ENCODE measurements at places on chromosomes 4 and X.

DNA sequence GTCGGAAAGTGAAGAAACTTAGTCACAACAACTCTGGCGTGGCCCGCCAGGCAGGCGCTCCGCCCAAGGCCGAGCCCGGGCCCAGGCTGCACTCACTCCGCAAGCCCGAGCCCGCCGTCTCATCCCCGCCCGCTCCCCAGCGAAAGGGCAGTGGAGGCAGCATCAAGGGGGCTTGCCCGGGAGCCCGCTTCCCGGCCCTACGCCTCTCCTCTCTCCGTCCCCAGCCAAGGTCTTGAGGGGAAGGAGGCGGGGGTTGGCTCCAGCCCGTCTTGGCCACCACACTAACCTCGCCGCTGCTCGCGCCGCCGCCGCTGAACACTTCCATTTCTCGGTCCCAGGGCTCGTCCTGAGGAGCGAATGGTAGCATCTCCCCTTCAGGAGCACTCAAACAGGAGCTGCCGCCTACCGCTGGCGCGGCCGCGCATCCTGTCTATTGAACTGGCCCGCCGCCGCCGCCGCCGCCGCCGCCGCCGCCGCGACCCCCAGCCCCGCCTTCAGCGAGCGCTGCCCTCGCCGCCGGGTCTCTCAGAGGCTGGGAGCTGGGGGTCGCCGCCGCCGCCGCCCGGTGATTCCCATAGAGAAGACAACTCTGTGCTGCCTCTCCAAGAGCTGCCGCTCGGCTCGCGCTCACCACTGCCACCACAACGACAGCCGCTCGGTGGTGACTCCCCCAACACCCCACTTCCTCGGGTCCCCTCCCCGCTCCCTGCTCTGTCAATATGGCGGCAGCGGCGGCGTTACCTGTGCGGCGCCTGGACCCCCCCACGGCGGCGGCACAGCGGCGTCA lies at the start of gene RPS6KA6:
Gene RPS6KA6, minus strand, starts transcription at position 667 of the 787 bp plus-strand sequence. Its CDS starts 300 bp downstream, at position 367.
- no peak for DNase-seq

DNA sequence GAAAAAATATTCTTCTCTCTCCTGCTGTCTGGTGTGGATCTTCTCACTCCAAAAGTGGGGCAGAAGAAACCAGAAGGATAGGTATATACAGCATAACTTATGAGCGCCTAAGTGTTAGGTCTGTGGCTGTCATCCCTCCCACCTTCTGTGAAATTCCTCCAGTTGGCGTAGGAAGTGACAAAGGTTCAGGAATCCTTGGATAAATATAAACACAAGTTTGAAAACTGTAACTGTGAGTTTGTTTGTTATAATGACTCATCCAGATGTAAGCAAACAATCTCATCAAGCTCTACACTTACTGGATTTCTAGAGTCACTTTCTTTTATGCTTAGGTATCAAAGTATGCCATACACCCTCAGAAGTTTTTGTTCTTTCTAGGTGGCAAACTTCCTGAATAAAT lies 405.2 kb downstream of the FAT4 start:
- DNase-seq, result no peak

GRCh38 chrX:17425136-17425535 lies 50.1 kb downstream of the NHS start:
- DNase-seq, result no peak

- DNase-seq, result no peak
Measured at GRCh38 chrX:47632666-47633065, 2.9 kb upstream of the CFP start.

DNA sequence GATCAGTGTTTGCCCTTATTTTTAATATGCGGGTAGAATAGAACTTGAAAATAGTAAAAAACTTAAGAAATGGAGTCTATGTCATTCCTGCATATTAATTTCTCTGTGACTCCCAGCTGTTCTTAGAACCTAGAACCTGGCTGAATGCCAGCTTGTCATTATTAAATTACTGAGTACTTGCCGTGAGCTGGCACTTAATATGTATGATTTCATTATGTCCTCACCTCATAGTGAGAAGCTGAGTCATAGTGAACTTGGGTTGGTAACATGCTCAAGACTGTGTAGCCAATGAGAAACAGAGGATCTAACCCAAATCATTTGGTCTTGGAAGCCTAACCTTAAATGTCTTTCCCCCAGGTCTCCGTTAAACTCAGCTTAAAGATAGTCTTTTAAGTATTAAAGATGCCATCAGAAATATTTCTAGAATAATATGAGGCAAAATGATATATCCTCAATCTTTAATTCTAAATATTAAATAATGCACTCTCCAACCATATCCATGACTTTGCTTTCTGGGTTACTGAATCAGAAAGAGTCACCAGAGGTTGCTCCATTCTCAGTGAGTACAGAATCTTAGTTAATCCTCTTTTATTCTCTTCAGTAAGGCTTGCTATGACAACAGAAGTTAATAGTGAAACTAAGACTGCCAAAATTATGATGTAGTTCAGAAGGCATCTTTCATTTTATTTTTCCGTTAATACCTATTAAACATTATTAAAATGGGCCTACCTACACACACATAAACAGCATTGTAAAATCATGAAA lies 58.6 kb upstream of the TLL1 start:
- no peak for DNase-seq

DNA sequence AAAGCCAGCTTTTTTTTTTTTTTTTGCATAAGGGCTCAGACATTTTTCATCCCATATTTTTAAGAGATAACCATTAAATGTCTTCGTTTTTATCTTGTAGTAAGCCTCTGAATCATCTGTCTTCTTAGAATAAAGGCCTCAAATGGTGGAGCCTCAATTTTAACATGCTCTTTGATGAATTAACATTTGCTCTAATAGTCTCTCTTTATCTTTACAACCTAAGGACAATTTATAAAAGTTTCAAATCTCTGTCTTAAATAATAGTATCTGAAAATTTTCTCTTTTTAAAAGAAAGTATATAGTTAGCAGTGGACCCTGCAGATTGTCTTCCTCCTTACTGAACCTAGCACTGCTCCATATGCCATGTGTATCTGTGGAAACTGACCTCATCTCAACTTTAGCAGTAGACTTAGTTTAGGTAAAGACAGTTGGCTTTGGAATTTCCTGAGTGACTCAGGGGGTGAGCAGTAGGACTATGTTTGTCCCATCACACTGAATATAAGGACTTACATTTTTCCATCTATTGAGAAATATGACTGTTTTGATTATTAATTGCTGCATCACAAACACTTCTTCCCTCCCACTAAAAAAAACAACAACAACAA lies 1658.0 kb downstream of the STIM2 start:
- DNase-seq, result no peak

GRCh38 chr4:152217896-152218295 lies 318.0 kb downstream of the FBXW7 start:
- no peak for DNase-seq

DNA sequence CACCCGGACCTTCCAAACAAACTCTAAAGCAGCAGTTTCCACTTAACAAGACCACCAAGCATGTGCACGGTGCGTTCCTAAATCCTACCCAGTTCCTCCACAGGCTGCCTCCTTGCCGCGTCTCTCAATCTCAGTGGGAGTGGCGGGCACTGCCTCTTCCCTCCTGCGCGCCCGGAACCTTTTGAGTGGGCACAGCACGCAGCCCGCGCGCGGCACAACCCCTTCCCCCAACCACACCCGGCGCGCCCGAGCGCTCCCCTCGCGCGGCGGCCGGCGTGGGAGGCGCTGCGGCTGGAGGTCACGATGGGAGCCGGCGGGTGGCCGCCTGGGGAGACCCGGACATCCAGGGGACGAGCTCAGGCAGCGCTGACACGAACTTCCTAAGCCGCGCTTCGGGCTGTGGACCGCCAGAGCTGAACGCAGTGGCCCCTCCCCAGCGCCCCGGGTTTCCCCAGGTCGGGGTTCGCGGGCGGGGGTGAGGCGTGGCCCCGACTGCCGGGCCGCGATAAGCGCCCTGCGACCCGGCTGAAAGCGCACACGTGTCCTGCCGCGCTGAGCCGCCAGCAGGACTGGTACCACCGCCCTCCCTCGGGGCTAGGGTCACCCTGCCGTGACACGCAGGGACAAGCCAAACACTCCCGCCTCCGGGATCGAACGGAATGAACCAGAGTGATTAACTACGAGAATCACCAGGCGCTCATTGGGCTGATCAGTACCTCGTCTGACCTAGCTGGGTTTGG lies at the start of gene ABCG2:
Gene ABCG2, minus strand, starts transcription at position 151 of the 740 bp plus-strand sequence. CDS start 18,644 bp downstream, outside the sequence.
- peak; percentile 19 for DNase-seq

GRCh38 chr4:76772498-76773106 lies 125.3 kb downstream of the SOWAHB start:
- DNase-seq, result no peak

- DNase-seq, result no peak
Measured at GRCh38 chr4:87025614-87026041, 90.8 kb downstream of the AFF1 start.

GRCh38 chr4:162356181-162356580 lies 192.4 kb upstream of the FSTL5 start:
- no peak for DNase-seq

GRCh38 chr4:37481547-37482122 lies 204.5 kb downstream of the RELL1 start:
- no peak for DNase-seq

- DNase-seq, result no peak
Measured at GRCh38 chr4:38176165-38176564, 216.0 kb downstream of the PTTG2 start.

DNA sequence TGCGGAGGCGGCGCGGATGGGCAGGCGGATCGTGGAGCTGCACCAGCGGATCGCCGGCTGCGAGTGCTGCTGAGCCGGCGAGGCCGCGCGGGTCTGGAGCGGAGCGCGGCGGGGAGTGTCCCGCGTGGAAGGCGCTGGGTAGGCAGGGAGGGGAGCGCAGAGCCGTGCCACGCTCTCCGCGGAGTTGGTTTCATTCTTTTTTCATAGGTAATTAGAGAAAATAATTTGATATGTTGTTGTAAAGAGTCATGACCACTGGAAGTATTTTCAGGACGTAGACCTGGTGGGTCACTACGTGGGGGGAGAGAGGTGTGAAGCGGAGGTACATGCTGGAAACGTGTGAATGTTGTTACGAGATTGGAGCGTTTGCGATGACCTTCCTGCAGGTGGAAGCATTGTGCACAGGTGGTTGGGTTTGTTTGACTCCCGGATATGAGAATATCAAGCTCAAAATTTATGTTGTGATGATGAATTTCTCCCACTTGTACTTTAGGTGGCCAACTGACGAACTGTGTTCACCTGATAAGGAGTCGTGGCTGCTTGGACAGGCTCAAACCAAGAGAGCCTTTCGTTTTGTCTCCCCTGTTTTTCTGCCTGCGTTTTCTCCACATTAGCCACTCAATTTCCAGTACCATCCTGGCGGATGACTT lies 19.1 kb upstream of the S100P start:
- peak; percentile 40 for DNase-seq

DNA sequence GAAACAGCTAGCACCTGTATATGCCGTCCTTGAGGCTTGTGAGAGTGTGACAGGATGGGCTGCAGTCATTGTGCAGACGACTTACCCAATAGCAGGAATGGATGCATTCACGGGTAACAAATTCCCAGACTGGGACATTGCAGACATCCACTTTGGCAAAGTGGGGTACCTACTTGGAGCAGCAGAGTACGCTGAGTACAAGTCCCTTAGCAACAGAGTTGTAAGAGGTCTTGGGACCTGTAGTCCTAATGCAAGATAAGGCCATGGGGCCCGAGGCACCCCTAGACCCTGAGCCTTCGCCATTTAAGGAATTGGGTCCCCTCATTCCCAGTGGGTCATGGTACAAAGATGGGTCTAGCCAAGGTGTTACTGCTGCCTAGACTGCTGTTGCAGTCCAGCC lies 55.4 kb upstream of the CCDC149 start:
- no peak for DNase-seq

GRCh38 chrX:23662187-23662586 lies 5.1 kb upstream of the PRDX4 start:
- no peak for DNase-seq

DNA sequence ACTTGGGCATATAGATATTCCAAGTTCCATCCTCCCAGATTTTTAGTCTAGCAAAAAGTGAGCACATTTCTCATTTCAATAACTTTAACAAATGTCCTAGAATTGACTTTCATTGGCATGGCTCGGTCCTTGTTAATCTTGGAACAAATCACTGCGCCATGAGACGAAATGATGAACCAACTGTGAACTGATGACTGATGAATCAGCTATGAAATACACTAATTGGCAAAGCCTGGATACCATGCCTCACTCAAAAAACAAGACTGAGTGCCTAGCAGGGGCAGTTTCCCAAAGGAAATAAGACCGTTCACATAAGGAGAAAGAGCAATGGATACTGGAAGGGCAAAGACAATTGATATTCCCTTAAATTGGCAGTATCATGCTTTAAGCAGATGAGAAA lies 248.6 kb upstream of the VEGFC start:
- DNase-seq, result no peak

GRCh38 chrX:43805579-43805978 lies 76.7 kb downstream of the MAOB start:
- no peak for DNase-seq

- DNase-seq, result no peak
Measured at GRCh38 chr4:77481856-77482255, 123.8 kb upstream of the CXCL13 start.

GRCh38 chrX:115940888-115941332 lies 229.6 kb upstream of the AGTR2 start:
- DNase-seq, result peak; percentile 30

DNA sequence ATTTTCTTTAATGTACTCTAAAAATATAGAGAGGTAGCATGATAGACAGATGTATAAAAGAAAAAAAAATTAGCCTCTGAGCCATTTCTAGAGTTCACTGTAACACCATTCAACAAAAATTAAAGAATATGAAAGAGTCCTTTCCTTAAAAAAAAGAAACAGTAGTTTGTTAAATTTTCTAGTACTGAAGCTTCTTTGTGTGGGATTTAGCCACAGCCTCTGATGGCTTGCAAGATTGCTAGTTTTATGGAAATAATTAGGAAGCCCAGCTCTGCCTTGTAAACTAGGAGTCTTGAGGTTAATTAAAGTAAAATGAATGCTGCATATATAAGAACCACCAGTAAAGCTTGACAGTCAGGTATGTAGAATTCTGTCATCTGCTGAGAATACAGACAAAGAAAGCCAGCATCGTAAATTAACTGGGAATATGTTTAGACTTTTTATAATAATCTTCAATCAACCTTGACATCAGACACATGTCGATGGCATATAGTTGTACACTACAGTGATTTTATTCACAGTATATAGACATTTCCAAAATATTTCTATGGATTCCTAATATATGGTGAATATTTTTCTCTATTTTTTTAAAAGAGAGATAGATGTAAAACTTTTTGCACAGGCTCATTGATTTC lies 44.8 kb upstream of the NEIL3 start:
- no peak for DNase-seq

- DNase-seq, result no peak
Measured at GRCh38 chrX:47595716-47596251, 13.5 kb downstream of the TIMP1 start.

GRCh38 chr4:80150387-80151180 lies 46.7 kb upstream of the PRDM8 start:
- no peak for DNase-seq

DNA sequence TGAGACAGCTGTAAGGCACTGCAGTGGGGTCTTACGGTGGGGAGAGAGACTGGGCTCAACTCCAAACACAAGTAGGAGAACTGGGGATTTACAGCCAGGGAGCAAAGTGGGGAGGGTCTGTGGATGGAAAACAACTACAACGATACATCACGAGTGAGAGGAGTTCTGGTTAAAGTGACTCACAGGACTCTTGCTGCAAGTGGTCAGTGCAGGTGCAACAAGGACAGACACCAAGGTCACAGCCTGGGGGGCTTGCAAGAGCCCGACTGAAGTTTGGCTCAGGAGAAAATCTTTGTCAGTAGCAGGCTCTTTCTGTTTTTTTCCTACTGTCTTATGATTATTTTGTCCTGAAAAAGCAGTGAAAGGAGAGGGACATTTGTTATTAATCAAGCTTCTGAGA lies 10.1 kb upstream of the FAT1 start:
- DNase-seq, result no peak

All from stimulated activated CD4-positive, alpha-beta T cell treated with anti-CD3 and anti-CD28 coated beads, Interleukin-15, amount 100 ng/mL, for 48 hours (primary cell).